Stimulated activated naive CD4-positive, alpha-beta T cell treated with Interleukin-2 at 50 U/mL for 16 hours (primary cell): ENCODE measurements at places on chromosomes 1 and 21.

DNA sequence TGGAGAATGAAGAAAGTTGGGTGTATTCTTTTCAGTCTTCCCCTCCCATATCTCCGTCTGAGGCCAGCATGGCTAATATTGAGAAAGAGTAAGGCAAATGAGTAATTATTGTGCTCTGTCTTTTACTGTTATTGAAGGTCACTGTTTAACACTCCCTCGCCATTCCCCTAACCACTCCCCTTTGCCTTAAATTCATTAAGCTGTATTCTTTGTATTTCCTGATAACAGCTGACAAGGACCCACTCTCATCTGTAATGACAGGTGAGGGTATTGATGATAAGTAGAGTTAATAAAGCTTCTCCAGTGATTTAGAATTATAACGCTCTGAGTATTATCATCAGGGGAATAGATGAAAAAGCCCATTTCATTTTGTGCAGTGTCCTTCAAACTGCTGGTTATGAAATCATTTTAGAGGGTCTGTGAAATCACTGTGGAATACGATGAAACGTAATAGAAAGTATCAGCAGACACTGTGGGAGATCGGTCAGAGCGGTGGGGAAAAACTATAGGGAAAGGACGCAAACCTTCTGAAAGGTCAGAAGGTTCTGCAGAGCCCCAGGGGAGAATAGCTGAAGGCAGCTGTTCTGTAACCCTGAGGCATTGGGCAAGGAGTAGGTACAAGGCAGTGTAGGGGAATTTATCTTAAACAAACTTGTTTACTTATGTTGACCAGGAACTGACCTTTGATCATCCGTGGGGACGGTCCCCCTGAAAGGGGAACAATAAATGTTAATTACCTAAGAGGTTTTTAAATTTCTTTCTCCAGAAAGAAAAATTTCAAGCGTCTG is 46.3 kb upstream of the CACYBP start:
- DNase-seq = no peak

DNA sequence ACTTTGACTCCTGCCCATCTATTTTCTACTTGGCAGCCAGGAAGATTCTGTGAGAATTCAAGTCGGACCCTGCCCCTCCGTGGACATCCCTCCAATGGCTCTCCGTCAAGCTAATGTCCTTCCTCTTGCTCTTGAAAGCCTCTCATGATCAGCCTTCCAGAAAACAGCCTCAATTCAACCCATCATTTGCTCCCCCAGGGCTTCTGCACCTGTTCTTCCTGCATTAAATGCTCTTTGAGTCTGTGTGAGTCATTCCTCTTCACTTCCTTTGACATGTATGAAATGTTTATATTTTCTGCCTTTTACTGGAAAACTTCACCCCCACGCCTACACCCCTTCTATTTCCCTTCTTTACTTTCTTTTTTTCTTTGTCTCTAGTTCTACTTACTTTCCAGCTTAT is 734.1 kb upstream of the ZP4 start:
- DNase-seq = no peak

DNA sequence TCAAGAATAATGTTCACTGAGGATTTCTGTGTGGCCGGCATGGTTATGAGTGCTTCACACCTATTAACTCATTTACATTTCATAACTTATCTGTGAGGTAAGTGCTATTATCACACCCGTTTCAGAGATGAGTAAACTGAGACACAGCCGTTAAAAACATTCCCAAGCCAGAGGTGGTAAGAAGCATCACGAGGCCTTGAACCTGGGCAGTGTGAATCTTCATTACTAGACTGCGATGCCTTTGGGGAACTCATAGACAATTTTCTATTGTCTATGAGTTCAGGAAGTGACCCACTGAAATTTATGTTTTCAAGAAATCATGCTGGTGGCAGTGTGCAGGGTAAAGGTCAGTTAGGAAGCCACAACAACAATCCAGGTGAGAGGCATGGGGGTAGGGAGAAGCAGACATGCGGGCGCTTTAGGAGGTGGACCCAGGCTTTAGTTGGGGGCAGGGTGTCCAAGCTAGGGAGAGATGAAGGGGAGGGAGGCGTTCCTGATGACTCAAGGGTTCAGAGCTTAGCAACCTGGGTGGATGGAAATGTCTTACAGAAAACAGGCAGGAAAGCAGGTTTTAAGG is 14.5 kb downstream of the GNG12 start:
- no peak for DNase-seq

DNA sequence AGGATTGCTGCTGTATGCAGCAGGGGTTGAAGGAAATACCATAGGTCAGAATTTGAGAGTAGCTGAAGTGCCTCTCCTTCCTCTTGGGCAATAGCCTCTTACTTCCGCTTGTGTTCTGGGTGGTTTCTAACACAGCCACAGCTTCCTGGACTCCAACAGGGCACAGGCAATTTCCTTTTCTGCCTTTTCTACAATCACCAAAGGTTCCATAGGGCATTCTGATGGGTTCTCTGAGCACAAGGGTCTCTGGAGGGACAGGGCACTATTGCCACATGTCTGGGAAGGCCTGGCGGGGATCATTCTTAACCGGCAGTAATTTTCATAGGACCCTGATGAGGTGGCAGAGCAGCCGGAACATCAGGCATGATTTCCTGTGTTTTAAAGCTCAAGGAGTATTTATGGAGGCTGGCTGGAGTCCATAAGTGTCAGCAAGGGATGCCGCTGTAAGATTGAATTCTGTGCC is 5.5 kb upstream of the AGTRAP start:
- DNase-seq = no peak

DNA sequence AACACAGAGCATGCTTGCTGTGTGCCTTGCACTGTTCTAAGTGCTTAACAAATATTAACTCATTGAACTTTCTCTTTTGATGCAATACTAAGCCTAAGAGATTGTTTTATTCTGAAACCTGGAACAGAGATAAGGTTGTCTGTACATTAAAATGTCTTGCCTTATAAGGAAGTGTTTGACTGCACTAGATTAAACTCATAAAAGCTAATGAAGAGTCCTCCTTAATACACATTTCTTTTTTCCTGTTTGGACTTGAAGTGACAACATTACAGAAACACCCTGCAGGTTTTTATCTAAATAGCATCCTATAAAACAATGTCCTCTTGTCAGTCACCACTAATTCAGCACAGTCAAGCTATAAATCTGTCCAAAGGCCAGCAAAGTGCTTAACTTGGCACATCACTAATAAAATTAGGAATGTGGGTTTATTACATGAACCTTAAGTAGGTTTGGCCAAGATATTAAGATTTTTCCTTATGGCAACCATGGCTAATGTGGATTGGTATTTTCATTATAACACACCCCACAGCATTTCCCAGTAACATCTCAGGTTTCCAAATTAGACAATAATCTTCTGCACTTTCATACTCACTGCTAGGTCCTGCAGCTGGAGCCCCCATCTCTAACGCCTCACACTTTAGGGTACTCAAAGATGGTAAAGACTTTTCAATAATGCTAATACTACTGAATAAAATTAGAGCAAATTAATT is 389.7 kb downstream of the LMO4 start:
- no peak for DNase-seq

- DNase-seq = no peak
Measured at GRCh38 chr1:149934356-149934755, 2.3 kb downstream of the MTMR11 start.

GRCh38 chr1:226332947-226333346 is 24.0 kb upstream of the LIN9 start:
- no peak for DNase-seq

GRCh38 chr1:2628933-2629626 is 3.7 kb downstream of the MMEL1 start:
- DNase-seq = no peak

GRCh38 chr1:83822208-83822607 is 176.7 kb downstream of the TTLL7 start:
- no peak for DNase-seq

DNA sequence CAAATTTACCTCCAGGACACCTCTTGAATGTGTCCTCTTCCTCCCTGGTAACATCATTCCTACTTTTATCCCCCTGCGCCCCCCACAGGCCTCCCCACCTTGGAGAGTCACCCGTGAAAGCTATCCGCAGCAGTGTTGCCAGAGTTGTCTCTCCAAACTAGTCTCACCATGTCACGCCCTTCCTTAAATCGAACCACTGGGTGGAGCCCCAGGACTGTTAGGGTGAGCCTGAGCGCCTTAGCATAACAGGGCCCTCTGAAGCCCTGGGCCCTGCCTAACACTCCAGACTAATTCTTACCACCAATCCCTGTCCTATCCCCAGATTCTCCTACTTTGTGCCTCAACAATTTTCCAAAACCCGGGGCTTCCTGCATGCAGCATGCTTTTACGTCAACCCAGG is 35.0 kb downstream of the HSD3B2 start:
- no peak for DNase-seq

- DNase-seq = no peak
Measured at GRCh38 chr1:4021136-4021973, 121.3 kb upstream of the C1orf174 start.

DNA sequence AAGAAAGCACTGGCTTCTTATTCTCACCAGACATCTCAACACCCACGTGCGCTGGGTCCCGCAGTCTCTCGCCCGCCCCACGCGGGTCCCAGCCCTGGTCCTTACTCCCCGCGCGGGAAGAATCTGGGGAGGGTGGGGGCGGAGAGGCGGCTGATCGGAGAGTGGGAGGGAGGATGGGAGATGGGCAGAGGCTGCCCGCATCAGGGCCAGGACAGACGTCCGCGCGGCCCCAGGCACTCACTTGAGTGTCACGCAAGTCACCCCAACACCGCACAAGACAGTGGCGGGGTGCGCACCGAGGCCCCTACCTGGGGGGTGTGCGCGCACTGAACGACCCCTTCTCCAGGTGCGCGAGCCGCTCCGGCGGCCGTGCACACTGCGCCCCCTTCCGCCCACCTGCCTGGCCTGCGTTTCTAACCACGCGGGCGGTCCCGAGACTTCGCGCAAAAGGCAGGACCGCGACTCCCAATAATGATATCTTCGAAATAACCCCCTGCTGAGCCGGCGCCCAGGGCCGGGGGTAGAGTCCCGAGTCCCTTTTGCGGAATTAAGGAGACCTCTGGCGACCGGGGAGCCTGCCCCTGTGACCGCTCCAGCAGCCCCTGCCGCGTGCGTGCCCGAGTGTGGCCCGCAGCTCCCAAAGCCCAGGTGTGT is 6.0 kb upstream of the SIM2 start:
- no peak for DNase-seq

DNA sequence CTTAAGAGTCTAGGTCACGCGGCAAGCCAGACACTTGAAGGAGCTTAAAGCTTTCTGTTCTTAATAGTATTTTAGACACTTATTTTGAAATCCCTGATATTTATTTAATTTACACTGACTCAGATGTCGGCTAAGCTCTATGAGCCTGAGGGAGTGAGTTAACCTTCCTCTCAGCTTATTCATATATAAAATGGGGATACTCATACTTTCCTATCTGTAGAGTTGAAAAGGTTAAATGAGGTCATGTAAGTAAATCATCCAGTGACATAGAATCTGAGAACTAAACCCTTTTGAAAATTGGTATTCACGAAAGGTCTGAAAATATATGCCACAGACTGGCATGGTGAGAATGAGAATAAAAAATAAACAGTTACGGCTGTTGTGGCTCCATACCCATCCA is 1.4 kb upstream of the GPR161 start:
- no peak for DNase-seq

- no peak for DNase-seq
Measured at GRCh38 chr21:34692458-34693020, 23.7 kb downstream of the CLIC6 start.

GRCh38 chr1:15344800-15345704 is 64.6 kb upstream of the EFHD2 start:
- DNase-seq = no peak

GRCh38 chr1:79499541-79499940 is 493.0 kb upstream of the ADGRL4 start:
- no peak for DNase-seq

DNA sequence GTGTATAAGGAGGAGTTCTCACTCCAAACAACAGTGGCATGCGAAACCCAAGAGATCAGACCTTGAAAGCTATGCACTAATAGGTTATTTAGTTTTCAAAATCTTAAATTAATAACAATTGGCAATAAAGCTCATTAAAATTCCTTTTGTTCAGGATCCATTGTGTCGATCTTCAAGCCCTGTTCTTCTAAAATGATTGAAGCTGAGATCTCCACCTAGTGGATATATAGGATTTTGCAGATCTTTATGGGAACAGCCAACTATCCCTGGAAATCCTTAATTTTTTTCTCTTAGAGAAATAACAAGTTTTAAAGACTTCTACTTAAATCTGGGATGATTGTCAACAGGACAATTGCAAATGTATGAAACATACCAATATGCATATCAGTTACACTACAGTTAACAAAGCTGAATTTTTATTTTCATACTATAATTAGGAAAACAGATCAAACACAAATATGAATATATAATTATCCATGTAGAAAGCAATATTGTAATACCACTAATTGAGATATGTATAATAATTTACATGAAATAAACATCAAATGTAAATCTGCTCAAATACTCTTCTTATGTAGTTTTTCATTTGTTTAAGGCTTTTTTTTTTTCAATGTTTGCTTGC is 43.3 kb downstream of the LRRC53 start:
- no peak for DNase-seq

DNA sequence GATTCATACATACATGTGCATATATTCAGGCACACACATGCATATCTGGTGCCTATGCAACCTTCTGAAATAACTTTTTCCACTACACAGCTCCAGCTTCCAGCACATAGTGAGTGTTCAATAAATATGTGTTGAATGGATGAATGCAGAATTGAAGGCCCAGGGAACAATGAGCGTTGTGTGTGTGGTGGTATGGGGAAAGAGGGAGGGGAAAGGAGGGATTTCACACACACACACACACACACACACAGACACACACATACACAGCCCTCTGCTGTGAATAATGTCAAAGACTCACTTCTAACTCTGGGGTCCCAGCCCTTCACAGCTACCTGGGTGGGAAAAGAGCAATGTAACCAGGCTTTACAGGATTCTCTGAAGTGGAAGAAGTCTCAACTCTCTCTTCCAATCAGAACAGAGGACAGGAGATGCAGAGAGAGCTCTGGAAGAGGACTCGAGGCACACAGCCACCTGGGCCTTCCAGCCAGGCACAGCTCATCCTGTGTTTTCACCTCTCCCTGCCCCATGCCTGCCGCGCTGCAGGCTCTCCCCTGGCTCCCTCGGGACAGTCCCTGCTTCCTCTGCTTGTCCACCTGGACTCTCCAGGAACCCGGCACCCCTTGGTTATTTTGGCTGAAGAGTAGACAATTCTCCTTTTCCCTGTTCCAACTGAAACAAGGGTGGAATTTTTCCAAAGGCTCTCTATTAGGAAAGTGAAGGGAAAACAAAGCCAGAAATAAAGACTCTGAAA is 5.4 kb upstream of the IGSF8 start:
- DNase-seq = no peak
